Hematopoietic multipotent progenitor cell treated with erythropoietin and hydrocortisone succinate and interleukin-3 and kit ligand, for 17 days (in vitro differentiated cells): ENCODE measurements at places on chromosomes 5 and 9.

DNA sequence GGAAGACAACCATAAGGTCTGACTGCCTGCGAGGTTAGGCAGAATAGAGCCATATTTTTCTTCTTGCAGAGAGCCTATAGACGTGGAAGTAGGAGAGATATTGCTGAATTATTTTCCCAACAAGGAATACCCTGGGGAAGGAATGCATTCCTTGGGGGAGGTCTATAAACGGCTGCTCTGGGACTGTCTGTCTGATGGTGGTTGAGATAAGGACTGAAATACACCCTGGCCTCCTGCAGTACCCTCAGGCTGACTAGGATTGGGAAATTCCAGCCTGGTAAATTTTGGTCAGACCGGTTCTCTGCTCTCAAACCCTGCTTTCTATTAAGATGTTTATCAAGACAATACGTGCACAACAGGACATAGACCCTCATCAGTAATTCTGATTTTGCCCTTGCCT is 617.5 kb upstream of the GRIN3A start:
- DNase-seq: no peak

DNA sequence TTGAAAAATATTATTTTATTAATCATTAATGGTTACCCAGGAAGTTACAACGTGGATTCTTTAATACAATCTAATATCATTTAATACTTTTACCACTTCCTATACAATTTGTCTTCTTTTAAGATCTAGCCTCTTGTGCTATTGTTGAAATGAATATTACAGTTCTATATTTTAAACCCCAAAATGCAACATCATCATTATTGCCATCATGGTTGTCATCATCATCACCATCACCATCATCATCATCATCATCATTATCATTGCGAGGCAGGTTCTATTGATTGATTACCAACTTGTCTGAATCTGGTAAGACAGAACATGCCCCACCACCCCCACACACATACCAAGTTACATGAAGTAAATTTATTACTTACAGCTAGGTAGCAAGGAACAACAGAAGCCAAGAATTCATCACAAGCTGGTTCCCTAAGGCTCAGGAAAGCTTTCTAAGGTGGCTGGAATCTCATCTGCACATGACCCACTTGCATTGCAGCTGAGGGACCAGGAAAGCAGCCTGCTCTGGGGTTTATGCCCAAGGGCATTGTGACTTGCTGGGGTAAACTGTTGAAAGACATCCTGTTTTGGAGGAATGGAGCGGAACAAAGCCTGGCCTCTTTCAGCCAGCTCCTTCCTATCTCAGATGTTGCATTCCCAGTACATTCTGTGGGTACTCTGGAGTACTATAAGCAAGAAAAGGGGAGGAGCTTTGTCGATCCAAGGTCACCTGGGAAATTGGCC is 418.1 kb downstream of the PRR16 start:
- no peak for DNase-seq

- no peak for DNase-seq
Measured at GRCh38 chr9:133619791-133620190, 10.6 kb upstream of the FAM163B start.

GRCh38 chr5:157113002-157113401 is 4.2 kb upstream of the HAVCR2 start:
- DNase-seq: no peak
